ENCODE measurements at places on chromosomes 1 and 21.
A peak's percentile ranks its signal among the peaks of the same experiment; 100 is the strongest.

GRCh38 chr1:203038217-203038741 is 12.0 kb downstream of the PPFIA4 start:
- no peak for DNase-seq

DNA sequence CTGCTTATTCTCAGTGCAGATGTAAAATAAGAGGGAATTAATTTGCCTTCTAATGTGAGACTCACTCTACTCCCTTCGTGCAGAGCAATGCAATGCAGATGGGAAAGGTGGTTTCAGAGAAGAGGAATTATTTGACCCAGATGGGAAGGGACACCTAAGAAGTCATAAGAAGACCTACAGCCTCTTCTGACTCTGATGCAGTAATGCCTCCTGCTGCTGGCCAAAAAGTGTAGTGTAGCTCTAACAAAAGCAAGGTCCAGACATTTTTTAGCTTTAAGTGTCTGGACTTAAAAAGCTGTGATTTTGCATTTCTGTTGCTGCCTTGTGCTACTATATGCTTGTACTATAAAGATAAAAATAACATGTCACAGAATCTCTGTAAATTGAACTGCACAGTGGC is 501.4 kb downstream of the TTLL7 start:
- DNase-seq = no peak

DNA sequence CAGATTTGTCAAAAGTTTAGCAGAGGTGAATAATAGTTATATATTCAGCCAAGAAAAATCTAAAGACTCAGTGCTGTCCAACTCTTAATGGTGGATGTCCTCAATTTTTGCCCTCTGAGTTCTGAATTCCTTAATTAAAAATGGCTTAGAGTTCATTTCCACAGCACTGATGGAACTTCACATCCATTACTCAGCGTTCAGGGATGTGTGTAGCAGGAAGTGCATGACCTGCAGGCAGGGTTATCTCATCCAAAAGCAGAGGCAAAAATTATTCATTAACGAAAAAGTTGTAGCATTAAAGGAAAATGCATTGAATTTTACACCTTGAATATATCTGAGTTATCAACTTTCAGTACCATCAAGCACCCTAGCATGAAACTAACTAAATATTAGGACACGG is 96.7 kb downstream of the ZP4 start:
- no peak for DNase-seq

- DNase-seq = peak; percentile 36
Measured at GRCh38 chr1:156149374-156150332, 3.7 kb upstream of the SEMA4A start.

- no peak for DNase-seq
Measured at GRCh38 chr1:164598719-164599118, 39.7 kb downstream of the PBX1 start.

DNA sequence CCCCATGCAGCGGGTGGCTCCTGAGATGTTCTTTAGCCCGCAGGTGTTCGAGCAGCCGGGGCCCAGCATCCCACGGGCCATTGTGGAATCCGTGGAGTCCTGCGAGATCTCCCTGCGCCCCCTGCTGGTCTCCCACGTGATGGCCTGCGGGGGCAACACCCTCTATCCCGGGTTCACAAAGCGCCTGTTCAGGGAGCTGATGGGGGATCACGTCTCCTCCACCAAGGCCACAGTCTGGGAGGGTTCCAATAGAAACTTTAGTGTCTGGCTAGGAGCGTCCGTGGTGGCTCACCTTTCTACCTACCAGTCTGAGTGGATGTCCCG is 71.0 kb downstream of the ACTL8 start:
- no peak for DNase-seq

- DNase-seq = no peak
Measured at GRCh38 chr1:94552071-94552586, 10.6 kb upstream of the F3 start.

GRCh38 chr1:95699149-95699953 is 465.3 kb downstream of the RWDD3 start:
- no peak for DNase-seq

DNA sequence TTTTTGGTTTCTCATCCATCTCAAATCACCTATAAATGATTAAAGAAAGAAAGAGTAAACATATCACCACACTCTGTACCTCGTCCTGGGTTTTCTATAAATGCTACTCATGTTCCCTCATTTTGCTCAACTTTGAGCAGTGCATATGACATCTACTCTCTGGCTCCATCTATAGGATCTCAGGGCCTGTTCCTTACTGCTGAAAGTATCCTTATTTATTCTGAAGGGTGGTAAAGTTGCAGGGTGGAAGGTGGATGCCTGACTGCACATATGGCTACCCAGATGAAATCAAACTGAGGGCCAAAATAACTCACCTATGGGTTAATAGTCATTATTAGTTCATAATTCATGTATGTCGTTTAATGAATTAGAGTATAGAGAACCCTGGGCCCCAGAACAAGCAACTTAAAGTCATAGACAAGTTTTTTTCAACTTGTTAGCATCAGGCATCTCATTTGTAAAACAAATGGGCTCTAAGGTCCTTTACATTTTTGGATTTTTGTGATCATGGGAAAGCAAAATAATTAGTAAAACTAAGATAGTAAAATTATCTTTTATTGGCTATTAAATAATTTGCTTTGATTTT is 46.5 kb downstream of the NCF2 start:
- no peak for DNase-seq

- DNase-seq = no peak
Measured at GRCh38 chr1:85343213-85343611, 66.8 kb upstream of the BCL10 start.

DNA sequence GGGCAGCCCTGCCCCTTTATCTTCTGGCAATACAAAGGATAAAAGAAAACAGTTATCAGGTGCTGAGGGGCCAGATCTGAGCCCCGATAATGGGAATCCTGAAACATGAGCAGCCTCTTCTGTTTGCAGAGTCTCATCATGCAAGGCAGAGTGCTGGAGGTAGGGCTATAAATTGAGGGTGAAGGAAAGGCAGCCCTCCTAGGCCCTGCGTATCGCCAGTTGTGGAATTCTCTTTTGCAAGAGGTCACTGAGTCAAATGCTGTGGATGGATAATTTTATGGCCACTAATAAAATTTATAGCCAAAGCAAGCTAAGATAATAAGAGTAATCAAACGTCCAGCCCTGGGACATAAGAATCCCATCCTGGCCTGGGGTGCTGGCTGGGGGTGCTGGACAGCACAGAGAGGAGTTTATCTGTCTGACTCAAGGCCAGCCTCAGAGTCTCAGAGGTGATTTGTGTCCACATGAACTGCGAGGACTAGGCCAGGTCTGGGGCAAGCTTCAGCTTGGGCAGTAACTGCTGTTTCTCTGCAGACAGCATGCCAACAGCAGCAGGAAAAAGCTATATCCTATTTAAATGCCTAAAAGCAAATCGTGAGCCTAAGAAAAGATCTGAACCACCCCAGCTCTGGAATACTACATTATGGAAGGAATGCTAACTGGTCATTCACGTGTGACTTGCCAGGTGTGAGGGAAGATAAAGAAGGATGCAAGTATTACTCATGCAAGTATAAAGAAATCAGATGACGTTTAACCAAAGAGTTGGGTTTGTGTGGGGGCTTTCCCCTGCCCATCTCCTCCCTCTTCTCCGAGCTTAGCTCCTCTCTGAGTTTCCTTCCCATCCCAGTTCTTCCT is 254.8 kb downstream of the KIF26B start:
- DNase-seq = no peak

DNA sequence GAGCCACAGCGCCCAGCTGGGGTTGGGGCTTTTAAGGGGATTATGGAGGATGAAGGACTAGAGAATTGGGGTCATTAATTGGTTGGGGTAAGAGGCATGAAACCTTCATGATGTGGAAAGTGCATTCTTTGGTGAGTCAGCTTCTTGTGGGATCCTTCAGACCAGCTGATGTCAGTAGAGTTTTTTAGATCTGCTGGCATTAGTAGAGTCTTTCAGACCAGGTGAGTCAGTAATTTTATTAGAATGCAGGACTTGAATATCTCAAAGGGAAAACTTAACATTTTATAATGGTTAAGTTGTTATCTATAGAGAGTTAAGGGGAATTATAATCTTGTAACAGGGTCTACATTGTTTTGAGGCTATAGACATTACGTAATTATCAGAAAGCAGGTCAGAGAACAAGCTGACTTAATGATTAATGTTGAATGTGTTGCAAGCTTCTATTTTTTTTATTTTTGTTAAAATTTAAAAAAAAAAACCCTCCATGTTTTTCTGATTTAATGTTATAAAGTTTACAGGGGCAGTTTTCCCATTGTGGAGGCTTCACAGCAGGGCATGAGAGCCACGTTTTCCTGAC is 160.9 kb upstream of the FMN2 start:
- DNase-seq = no peak

DNA sequence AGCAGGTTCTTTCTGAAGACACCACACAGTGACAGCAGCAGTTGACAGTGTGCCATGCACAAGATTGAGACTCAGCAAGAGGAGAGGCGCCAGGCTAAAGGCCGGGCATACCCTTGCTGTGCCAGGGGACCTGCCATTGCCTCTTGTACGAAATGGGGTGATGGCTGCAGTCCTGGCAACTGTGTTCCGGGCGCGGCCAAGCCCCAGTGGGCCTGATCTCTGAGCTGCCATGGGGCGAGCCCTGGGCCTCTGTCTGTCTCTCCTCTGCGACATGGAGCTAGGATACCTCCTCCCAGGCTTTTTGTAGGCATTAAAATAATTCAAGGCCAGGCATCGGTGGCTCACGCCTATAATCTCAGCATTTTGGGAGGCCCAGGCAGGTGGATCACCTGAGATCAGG is 9.6 kb upstream of the TRAPPC10 start:
- DNase-seq = no peak

GRCh38 chr1:217946511-217946910 is 315.4 kb downstream of the SPATA17 start:
- DNase-seq = no peak

DNA sequence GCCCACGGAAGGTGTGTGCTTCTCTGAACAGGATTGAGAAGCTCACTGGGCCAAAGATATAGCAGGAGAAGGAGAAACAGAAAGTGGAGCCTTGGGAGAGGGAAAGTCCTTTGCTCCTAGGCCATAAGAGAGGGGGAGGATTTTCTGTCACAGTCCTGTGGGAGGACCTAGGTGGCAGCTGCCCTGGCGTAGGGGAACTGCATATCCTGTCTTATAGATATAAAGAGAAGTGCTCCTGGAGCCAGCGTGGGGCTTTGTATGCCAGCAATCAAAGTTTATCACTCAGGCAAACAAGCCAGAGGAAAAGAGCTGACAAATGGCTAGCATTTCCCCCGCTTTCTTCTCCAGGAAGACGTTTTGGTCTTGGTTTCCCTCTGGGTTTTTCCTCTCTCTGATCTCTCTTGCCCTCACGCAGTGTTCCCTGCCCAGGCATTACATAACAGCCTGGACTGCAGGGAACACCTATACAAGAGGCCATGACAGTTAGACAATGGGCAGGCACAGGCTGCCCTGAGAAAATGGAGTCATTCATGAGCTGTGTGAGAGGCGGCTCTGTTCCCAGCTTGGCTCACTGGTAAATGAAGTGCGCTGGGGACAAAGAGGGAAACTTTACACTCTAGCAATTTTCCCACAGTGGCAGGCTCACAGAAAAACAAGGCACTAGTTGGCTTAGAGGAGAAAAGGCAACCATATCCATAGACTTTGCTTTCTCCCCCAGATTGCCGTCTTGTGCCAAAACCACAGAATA is 52.5 kb upstream of the ZNF648 start:
- peak; percentile 89 for DNase-seq

DNA sequence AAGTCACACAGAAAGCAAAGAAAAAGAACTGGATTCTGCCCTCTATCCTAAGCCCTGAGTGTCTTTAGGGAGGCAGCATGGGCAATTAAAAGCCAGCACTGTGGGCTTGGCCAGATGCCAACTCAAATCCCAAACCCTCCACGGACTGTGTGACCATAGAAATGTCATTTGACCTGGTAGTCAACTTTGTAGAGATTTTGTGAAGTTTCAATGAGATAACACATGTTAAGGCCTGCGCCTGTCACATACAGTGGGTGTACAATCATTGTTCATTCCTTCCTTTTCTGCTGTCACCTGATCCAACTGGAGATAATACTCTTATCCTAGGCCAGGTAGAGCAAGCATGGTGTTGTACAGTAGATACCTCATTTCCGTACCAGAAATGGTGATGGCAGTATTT is 54.2 kb downstream of the TMEM53 start:
- no peak for DNase-seq

DNA sequence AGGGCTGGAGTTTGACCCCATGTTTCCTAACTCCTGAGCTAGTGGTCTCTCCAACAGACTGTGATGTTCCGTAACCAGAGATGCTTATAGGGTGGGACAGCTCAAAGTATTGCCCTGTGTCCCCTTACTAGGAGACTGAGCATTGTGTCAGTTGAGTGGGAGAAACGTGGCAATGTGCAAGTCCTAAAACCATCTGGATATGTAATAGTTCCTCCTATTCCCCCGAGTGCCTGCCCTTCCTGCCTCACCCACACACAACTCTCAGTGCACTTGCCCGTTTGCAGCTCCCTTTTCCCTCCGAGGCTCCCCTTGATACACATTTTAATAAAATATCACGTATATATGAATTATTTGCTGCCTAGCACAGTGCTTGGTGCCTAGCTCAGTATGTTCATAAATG is 3.4 kb downstream of the PIGV start:
- no peak for DNase-seq

- peak; percentile 26 for DNase-seq
Measured at GRCh38 chr1:24391882-24392603, 21.5 kb downstream of the STPG1 start.

GRCh38 chr1:101312147-101312546 is 75.3 kb downstream of the S1PR1 start:
- no peak for DNase-seq

GRCh38 chr1:158149175-158149574 is 31.5 kb upstream of the CD1D start:
- no peak for DNase-seq

GRCh38 chr1:31615939-31616338 is 1.6 kb upstream of the HCRTR1 start:
- no peak for DNase-seq

GRCh38 chr1:70504176-70504820 is 93.2 kb downstream of the CTH start:
- no peak for DNase-seq

DNA sequence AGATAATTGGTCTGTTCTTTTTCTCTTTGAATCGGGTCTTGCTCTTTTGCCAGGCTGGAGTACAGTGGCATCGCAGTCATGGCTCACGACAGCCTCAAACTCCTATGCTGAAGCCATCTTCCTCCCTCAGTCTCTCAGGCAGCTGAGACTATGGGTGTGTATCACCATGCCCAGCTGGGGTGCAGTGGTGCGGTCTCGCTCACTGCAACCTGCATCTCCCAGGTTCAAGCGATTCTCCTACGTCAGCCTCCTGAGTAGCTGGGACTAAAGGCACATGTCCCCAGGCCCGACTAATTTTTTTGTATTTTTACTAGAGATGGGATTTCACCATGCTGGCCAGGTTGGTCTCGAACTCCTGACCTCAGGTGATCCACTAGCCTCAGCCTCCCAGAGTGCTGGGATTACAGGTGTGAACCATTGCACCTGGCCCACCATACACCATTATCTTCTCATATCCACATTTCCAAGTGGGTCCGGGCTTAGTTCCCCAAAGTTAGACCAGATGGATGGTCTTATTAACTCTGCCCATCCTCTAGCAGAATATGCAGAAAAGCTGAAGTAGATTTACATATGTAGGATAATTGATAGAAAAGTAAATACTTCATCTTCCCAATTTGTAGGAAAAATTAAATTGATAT is 13.1 kb downstream of the CCDC17 start:
- DNase-seq = no peak
